ENCODE measurements at places on chromosomes 5 and 9. TPM values are rescaled to one million over a fixed set of nuclear protein-coding genes. Genes with fewer than 3 reads are reported as not detected.

BOD1 gene
- 63.2 TPM for total RNA-seq

SLC6A7 gene
- 0.38 TPM for total RNA-seq

DNA sequence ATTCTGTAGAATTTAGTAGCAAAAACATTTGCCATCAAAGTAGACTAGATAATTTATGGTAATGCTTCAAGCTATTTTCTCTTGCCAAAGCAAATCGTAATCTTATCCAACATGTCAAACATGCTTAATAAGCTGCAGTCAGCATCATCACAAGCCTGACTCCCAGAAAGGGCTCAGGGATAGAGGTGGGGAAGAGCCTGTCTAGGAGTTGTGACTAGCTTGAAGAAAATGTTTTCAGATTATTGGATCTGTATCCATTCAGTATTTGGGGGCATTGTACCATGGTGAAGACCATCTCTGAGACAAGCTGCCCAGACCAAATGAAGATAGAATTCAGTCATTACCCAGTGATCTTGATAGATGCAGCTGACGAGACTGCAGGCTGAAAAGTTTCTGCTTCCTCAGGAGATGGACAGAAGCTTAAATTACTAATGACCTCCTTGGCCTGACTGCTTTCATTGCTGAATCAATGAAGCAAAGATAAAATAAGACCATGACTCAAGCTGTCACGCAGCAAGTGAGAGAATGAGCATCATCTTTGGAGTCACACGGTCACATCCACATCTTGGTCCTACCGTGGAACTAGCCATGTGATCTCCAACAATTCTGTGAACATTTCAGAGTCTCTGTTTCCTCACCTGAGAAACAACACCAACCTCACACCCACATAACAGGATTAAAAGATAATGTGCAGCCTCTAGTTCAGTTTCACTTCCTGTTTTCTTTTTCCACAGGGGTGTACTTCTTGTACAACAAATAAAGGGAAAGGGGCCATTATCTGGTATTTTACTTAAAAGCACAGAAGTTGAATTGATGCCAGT is 9.4 kb downstream of the ERAP2 start:
- no peak for DNase-seq

ACTBL2 gene
- not detected for total RNA-seq

CLIC3 gene
- total RNA-seq, result 38.6 TPM

DNA sequence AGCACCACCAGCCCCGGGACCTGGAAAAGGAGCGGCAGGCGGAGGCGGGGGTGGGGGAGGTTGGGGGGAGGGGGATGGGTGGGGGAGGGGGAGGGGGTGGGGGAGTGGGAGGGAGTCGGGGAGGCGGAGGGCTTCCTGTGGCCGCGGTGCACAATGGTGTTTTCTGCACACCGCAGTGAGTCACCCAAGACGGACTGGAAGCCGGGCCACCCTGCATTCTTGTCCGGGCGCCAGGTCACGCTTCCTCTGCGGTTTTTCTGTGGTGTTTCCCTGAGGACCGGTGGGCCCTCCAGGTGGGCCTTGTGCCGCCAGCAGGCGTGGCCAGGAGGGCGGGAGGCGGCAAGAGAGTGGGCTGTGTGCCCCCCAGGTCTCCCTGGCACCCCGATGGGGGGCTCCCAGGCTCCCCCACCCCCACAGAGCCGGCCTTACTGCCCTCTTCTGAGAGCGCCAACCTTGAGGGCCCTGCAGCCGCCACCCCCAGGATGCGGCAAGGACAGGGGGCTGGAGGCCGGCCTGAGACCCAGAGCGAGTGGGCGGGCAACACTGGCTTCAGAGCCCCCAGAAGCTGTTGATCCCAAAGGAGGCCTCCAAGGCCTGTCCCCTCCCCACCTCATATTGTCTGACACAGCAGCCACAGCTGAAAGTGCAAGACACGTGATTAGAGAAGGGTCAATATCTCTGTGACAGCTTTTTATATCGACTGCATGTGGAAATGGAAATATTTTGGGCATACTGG is 11.1 kb downstream of the EXD3 start:
- DNase-seq, result no peak

DNA sequence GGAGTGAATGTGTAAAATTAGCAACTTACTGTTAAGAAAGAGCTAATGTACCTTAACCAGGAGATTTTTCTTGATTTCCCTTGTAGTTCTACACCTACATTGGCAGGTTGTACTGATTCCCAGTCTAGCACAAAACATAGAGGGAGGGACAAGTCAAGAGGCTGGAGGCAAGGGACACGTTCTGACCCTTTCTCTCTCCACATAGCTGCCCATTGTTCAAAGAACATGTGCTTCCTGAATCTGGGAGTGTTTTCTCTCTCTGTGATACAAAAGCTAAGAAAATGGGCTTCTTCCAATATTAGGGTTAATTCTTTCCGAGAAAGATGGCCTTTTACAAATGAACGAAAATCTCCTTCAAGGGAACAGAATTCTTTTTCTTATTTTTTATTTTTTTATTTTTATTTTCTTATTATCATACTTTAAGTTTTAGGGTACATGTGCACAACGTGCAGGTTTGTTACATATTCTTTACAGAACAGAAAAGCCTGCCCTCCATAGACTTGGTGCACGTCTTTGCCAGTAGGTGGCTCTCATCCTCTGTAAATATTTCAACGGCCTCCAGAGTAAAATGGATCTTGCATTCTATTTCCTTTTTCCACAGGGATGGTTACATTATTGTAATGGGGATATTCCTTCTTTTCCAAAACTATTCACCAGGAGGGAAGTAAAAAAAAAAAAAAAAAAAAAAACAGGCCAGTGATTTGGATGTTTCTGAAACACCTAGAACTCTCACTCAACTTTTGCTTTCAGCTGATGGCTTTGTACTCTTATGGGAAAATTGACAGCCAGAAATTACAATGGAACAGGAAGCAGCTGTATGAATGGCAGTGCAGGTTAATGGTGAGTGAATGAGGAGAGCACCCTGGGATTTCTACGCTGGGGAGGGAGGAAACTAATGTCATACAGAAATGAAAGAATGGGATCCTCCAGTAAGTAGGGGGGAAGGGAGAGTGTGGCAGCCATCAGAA is 13.1 kb upstream of the IFNA5 start:
- DNase-seq, result no peak

C9 gene
- not detected for total RNA-seq

GRCh38 chr5:91384671-91385430 is 1.7 kb upstream of the ARRDC3 start:
- DNase-seq, result no peak

GRCh38 chr9:6761306-6761705 is 3.5 kb downstream of the KDM4C start:
- DNase-seq, result no peak

GRCh38 chr9:129231022-129231739 is 53.1 kb upstream of the IER5L start:
- DNase-seq, result no peak

All from type B pancreatic cell (in vitro differentiated cells).